ENCODE measurements at places on chromosomes 6 and 20.

DNA sequence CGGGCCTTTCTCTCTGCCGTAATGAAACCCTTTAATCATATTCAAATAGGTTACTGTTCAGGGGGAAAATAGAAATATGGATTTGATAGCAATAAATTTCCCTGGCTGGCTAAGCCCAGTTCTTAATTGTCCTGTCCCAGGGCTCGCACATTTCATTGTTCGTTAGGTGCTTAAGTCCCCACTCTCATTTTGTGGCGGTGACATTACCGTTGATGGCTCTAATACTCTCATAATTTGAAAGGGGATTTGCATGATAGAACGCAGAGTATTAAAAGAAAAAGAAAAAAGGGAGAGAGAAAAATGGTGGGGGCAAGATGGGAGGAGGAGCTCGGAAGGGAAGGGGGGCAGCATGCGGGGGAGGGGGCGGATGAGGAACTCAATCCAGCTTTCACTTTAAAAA, 79.1 kb upstream of the FOXP4 start:
- DNase-seq, result no peak

DNA sequence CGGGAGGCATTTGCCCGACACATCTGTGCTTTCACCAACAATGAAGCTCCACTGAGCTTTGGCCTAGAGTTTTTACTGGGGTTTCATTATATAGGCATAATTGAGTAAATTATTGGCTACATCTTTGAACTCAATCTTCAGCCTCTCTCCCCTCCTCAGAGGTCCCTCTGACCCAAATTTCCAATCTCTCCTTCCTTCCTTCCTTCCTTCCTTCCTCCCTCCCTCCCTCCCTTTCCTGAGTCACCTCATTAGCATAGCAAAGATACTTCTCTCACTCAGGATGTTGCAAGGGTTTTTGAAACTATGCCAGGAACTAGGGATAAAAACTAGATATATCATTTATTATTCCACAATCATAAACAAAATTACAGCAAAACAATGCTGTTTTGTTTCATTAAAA, 238.2 kb upstream of the PRND start:
- DNase-seq, result no peak

DNA sequence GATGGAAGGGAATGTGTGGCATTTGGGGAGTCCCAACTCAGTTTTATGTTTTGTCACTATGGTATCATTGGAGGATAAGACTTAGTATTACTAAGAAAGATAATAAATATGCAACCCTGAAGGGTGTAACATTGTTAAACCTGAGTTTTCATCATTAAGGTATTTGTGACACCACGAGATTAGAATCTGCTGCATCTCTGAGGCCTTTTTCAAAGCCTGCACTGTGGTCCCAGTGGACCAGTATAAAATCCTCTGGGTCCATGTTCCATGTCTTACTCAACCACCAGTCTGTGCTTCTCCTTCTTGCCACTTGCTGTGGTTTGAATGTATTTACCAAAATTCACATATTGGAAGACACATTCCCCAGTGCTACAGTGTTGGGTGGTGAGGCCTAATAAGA, 130.6 kb downstream of the TBX18 start:
- no peak for DNase-seq

- DNase-seq, result no peak
Measured at GRCh38 chr6:80922916-80923455, 816.5 kb downstream of the BCKDHB start.

- no peak for DNase-seq
Measured at GRCh38 chr6:12369781-12370262, 79.7 kb downstream of the EDN1 start.

Data from stimulated activated CD4-positive, alpha-beta T cell treated with anti-CD3 and anti-CD28 coated beads, Interleukin-4, amount 100 ng/mL, for 4 hours (primary cell).